ENCODE measurements at places on chromosomes 2 and 18.

- DNase-seq: no peak
Observed at GRCh38 chr2:215896921-215897320, 116.4 kb downstream of the MREG start.

- no peak for DNase-seq
Observed at GRCh38 chr2:189657867-189658266, 3.4 kb upstream of the ASNSD1 start.

GRCh38 chr2:195675783-195676427, 18.9 kb downstream of the SLC39A10 start:
- DNase-seq: no peak

GRCh38 chr2:144516411-144516980, 3.4 kb downstream of the ZEB2 start:
- no peak for DNase-seq

DNA sequence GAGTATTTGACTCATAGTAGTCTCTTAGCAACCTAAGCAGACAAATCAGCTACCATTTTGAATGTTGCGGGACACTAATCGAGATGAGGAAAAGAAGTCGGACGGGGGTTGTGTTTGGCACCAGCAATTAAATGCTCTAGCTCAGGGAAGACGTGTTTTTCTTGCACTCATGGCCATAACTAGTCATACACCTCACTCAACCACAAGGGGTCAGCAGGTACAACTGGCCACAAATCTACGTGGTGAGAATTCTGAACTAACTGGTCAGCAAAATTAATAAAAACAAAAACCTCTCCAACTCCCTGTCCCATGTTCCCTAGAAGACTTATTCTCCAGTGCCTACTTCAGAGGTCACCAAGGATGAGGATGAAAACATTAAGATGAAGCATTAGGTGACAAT, 1467.8 kb downstream of the DPP10 start:
- no peak for DNase-seq

- DNase-seq: no peak
Observed at GRCh38 chr18:2354292-2354691, 217.0 kb downstream of the METTL4 start.

- DNase-seq: no peak
Observed at GRCh38 chr2:124561486-124561885, 536.4 kb downstream of the CNTNAP5 start.
